ENCODE measurements at places on chromosomes 5 and 9. TPM values are rescaled to one million over a fixed set of nuclear protein-coding genes. Genes with fewer than 3 reads are reported as not detected.

Gene ELOVL7
- total RNA-seq, result 5.6 TPM

Gene CDC20B
- not detected for total RNA-seq

Gene ADAM19
- 9.4 TPM for total RNA-seq

Gene SEMA6A
- total RNA-seq, result 24.0 TPM

- no peak for DNase-seq
Observed at GRCh38 chr5:175778951-175779503, 92.4 kb upstream of the CPLX2 start.

- DNase-seq, result no peak
Observed at GRCh38 chr9:72382405-72382804, 17.4 kb upstream of the ZFAND5 start.

GRCh38 chr9:5978523-5978922 is 36.9 kb downstream of the RANBP6 start:
- DNase-seq, result no peak

- DNase-seq, result no peak
Observed at GRCh38 chr5:108634010-108634616, 113.6 kb upstream of the FER start.

- DNase-seq, result no peak
Observed at GRCh38 chr9:26809795-26810194, 82.8 kb downstream of the CAAP1 start.

DNA sequence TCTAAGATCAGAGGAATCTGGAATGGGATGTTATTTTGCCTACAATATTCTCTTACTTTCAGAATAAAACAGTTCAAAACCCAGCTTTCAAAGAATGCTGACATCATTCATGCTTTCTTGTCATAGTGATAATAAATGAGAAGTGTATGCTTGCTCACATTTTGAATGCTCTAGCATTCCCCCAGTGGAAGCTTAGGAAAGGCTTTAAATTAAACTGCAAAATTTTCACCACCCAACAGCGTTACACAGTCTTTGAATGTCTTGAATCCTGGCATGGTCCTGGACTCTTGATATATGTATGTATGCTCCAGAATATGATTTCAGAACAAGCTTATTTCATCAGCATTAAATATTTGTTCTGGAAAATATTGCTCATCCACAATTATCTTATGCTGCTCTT is 964.3 kb upstream of the NUDT12 start:
- DNase-seq, result no peak

DNA sequence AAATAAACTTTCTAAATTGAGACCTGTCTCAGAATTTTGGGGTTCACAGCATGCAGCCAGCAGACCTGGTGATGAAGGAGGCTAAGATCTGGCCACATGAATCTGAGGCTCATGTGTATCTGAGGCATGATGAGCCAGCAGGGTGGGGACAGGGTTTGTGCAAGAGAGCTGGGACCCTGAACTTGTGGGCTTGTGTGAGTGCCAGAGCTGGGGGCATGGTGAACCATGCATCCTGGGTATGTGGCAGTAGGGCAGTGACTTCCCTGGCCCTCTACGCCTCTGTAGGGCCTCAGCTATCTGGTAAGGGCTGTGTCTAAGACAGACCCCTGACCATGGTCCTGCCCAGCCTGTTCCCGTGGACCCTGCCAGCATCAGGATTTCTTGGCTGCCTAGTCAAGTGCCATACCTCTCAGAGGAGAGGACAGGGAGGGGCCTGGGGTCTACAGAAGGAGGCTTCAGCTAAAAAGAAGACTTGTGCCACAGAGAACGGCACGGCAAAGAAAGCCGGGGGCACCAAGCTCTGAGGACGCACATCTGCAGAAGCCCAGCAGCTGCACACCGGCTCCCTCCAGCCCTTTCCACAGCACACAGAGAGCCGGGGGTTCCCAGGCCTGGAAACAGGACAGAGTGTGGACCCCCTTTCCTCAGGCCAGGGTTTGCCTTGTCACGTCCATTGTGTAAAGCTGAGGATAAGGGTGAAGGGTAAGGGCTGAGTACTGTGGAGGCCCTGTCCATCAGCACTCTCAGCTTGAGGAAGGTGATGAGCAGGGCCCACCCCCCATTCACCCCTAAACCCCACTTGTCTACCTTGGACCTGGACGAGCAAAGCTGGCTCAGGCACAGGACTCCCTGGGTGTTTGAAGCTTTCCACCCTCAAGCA is 130.1 kb downstream of the MRPL36 start:
- DNase-seq, result no peak

- no peak for DNase-seq
Observed at GRCh38 chr5:30804739-30805505, 388.6 kb upstream of the CDH6 start.

DNA sequence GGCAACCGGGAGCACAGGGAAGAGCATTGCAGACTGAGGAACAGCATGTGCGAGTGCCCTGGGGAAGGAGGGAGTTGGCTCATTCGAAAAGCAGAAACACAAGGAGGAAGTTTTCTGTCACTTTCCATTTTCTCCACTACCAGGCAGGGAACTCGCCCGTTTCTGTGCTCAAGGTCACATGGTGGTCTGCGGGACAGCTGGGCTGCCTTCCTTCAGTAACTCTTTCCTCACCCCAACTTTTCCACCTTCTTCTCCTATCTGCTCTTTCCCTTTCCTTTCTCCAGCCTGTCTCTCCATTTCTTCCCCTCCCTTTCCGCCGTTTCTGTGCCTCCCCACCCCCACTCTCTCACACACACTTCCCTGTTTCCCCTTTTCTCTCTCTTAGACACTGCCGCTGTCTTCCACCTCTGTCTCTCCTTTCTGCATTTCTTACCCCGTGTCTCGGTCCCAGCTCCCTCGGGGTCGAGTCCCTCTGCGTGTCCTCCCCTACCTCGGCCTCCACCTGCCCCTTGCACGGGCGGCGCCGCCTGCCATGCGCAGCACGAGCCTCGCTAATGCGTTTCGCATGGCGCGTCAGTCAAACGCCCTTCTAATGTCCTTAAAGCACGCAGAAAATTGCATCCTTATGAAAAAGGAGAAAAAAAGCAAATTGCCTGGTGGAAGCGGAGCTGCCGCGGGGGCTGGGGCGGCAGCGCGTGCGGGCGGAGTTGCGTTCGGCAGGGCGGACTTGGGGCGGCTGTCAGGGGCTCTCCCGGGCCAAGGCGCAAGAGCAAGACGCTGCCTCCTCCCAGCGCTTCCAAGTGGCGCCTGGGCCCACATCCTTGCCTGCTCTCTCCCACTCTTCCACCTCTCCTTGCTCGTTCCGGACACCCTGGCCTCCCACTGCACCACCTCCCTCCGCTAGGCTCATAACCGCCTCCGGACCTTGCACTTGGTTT is 9.5 kb downstream of the BARX1 start:
- DNase-seq, result no peak
